CD4-positive, alpha-beta T cell treated with Interleukin-6 at 100 ng/mL for 8 hours (primary cell): ENCODE measurements at places on chromosomes 1 and 21.
A peak's percentile ranks its signal among the peaks of the same experiment; 100 is the strongest.

DNA sequence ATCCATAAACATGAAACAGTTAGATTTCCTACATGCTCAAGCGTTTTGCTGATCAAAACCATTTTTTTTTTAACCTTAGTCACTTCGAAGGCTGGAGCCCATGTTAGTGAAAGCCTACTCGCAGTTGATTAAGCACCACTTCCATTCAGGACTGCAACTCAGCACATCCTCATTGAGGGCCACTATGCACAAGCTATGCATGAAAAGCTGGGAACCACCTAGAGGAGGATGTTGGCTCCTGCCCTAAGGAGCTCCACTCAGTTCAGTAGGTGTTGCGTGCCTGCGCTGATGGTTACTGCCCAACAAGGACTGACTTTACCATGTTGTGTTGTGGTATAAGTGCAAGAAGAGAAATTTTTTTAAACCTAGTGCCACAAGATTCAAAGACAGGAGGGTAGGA is 181.4 kb upstream of the L1TD1 start:
- DNase-seq = no peak

- DNase-seq = no peak
Observed at GRCh38 chr1:16145662-16146278, 10.1 kb downstream of the EPHA2 start.

DNA sequence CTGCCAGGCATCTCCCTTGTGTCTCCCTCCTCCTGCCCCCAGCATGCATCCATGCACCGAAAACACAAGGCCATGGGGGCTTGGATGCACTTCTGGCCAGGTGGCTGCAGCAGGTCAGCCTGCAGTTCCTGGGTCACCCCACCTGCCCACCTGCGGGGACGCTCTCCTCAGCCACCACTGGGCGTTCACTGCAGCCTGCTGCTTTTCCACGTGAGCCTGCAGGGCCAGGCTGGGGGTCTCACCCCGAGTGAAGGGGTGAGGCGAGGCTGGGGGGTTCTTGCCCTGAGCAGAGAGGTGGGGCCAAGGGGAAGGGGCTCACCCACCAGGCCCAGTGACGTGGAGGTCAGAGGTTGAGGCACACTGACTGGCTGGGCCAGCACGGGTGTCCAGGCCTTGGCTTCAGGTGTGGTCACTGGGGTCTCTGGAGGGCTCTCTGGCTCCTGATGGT is 64.6 kb downstream of the WNT9A start:
- no peak for DNase-seq

GRCh38 chr1:186790101-186790500 is 38.6 kb upstream of the PLA2G4A start:
- no peak for DNase-seq

GRCh38 chr1:236864211-236864610 is 69.1 kb downstream of the MTR start:
- no peak for DNase-seq

DNA sequence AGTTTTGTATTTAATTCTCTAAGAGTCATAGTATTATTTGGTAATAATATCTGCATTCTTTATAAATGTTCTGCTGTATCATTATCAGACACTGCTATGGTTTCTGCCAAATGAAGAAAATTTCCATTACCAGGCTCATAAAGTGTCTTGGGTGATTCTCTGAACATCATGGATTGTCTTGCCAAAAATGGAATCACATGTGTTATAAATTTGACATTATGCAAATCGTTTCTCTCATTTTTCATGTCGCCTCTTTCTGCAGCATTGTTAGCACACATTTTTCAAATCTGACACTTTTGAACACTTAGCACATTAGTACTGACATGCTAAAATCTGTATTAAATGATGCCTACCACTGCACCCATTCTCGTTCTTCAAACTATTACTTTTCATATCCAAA is 74.2 kb upstream of the NEK7 start:
- DNase-seq = no peak

- no peak for DNase-seq
Observed at GRCh38 chr1:8352471-8352845, 34.5 kb downstream of the SLC45A1 start.

- no peak for DNase-seq
Observed at GRCh38 chr1:218292515-218292914, 7.4 kb downstream of the RRP15 start.

DNA sequence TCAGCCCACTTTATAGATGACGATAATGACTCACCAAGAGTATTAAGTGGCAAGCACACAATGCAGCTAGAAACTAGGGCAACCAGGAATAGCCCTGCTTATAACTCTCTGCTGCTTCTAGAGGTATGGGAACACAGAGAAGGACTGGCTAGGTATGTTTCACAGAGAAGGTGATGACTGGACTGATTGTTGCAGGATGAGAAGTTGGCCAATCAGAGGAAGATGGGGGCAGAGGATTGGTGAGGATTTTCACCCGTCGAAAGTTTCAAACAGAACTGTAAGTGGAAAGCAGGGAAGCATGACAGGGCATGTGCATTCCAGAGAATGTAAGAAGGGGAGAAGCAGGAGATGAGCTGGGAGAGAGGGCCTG is 222.4 kb upstream of the JUN start:
- no peak for DNase-seq

DNA sequence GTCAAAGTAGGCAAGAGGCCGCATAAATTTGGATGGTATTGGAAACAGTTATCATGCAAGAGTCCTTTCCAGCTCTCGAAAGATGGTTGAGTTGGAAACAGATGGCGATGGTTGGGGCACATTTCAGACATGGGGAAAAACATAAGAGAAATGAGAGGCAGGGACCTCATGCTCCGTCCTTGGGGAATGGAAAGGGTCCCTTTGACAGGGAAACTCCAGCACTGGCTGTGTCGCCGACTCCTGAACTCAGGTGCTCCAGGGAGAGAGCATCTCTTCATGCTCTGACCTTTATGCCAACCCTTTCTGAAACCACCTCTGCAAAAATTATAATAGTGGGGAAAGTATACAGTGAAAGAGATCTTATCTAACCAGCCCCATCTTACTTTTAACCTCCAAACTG is 36.8 kb upstream of the COL6A2 start:
- no peak for DNase-seq

DNA sequence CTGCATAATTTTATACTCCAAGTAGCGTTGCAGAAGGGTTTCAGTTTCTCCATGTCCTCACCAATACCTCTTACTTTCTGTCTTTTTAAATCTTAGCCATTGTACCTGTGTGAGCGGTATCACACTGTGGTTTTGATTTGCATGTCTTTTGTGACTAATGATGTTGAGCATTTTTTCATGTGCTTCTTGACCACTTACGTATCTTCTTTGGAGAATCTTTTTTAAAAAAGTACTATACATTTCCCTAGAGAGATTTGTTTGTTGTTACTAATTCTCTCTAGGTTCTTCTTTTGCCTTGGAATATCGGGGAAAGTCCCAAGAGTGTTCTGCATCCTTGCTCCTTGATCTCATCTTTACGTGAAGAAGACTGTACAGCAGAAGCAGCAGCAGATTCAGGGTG is 81.8 kb upstream of the WARS2 start:
- DNase-seq = no peak

DNA sequence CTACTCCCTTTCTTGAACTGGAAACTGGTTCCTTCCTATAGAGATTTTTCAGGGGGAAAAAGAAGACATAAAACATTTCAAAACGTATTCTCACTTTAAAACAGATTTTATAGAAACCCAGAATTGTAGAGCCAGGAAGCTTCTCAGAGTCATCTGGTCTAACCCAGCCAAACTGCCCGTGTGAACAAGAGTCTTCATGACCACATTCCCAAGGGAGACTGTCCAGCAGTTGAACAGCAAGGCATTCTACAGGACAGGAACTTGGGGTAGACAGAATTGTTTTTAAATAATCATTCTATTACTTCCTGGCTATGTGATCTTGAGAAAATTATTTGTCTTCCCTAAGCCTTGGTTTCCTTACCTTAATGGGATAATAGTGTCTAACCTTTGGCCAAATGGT is 163.5 kb upstream of the IVNS1ABP start:
- no peak for DNase-seq

- DNase-seq = no peak
Observed at GRCh38 chr1:159431904-159432303, at the start of gene OR10J4. Gene OR10J4 (plus strand): TSS chr1:159432204.

DNA sequence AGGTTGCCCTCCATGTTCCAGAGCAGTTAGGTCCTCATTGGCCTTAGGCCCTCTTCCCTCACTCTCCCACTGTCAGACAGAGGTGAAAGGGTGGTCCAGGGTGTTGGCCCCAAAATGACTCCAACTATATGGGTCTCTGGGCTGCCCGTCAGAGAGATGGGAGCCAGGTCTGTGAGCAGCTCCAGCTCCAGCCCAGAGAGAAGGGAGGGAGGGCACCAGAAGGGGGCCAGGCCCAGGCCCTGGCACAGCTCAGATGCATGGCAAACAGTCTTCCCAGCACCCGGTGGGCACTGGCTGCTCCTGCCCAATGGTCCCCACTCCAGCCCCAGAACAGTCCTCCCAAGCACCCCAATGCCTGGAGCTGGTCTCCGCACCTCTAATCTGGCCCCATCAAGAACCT is 2.2 kb downstream of the BCAN start:
- no peak for DNase-seq

DNA sequence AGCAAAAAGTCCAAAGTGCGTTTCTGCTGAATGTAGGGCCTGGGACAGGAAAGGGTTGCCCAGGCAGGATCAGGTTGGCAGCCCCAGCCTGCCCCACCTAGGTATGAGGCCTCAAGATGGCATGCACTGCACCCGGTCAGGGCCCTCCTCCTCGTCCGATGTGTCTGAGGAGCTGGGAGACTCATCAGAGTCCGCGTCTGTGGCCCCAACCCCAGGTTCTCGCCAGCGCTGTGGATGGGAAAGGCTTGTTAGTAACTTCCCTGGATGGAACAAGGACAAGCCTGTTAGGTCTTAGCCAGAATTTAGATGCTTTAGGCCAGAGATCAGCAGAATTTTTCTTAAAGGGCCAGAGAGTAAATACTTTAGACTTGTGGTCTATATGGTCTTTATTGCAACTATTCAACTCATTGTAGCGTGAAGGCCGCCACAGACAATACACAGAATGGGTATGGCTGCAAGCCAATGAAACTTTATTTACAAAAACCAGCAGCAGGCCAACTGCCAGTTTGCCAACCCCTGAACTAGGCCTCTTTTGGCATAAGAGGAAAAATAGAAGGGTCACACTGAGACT is 12.4 kb downstream of the PEA15 start:
- no peak for DNase-seq

GRCh38 chr1:71640116-71640515 is 559.3 kb upstream of the ZRANB2 start:
- DNase-seq = no peak

- DNase-seq = no peak
Observed at GRCh38 chr1:206447792-206448191, 22.5 kb upstream of the IKBKE start.

GRCh38 chr1:210565306-210565705 is 236.6 kb downstream of the HHAT start:
- no peak for DNase-seq

- no peak for DNase-seq
Observed at GRCh38 chr1:16175610-16176553, 20.0 kb upstream of the EPHA2 start.

DNA sequence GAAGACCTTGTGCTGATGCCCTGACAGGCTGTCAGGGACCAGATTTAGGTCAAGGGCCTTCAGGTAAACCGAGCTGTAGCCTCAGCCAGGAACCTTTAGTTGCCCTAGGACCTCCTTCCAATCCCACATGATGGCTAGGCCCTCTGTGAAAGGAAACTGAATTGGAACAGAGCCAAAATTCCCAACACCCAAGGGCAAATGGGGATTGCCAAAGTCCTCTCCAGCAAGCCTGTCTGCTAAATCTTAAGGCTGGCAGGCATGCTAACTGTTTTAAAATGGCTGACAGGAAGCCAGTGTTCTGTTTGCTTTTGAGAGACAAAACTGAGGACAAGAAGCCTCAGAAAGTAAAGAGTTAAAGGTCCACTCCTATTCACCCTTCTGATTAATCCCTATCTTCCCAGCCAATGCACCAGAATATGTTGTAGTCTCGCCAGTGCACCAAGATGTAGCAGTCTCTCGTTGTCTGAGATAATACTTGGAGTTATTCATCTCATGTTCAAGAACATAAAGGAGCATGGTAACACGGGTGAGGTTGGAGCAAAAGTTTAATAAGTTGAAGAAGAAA is 35.1 kb downstream of the MSTO1 start:
- no peak for DNase-seq

- no peak for DNase-seq
Observed at GRCh38 chr21:29671728-29672127, 268.1 kb downstream of the GRIK1 start.

- DNase-seq = no peak
Observed at GRCh38 chr1:93365813-93366212, 20.1 kb downstream of the DR1 start.

- DNase-seq = no peak
Observed at GRCh38 chr1:78075621-78076020, 29.9 kb downstream of the GIPC2 start.

DNA sequence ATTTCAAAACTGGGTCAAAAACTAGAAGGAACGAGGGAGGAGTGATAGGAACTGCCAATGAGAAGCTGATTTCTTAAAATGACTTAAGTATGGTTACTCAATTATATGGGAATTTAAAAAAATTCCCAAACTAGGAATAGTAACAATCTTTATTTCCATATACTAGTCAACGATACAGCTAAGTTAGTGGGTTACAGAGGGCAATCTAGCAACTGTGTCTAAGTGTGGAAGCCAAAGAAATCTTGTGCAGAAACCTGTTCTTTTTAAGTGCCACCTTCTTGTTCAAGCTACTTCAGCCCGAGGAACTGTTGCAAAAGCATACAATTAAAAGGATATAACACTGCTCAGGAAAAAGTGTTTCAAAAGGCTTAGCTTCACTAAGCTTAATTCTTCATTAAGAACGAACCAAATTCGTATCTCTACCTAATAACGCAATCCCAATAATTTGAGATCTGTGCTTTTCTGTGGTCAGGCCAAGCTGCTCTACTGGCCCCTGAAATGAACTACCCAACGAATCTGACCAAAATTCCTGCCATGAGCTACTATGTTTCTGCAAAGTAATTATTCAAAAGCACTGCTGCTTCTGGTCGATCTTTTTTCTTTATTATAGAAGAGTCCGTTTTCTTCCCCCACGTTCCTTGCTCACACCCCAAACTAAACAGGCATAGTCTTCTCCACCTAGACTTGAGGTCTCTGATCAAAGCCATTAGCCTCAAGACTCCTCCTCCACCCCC is 1.8 kb downstream of the USP24 start:
- no peak for DNase-seq

DNA sequence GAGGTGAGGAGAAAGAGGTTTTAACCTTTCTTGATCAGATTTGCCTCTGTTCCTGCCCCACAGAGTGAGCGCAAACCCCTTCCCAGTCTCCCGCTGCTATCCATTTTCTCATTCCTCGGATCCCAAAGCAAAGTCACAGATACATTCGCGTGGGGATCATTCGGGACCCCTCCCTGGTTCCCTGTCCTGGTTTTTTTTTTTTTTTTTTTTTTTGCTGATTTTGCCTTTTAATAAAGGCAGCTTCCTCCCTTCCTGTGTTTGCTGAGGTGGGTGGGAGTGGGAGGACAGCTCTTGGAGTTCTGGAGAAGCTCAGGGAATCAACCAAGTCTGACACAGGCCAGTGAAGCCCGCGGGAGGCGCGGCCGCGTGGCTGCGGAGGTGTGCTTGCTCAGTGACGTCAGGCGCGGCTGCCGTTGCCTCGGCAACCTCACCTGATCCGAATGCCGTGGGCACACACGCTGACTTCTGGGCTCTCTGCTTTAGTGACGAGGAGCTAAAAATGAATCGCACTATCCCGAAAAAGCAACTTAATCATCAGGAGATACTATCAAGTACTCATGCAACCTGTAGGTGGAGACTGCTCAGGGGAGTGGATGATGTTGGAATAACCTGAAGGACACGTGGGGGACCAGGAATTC is 106.4 kb downstream of the TBX19 start:
- DNase-seq = peak; percentile 57
